Stimulated activated naive CD4-positive, alpha-beta T cell (primary cell): ENCODE measurements at places on chromosomes 2 and 18.
A peak's percentile ranks its signal among the peaks of the same experiment; 100 is the strongest.

GRCh38 chr18:58545338-58546296, 83.3 kb downstream of the ALPK2 start:
- no peak for DNase-seq

DNA sequence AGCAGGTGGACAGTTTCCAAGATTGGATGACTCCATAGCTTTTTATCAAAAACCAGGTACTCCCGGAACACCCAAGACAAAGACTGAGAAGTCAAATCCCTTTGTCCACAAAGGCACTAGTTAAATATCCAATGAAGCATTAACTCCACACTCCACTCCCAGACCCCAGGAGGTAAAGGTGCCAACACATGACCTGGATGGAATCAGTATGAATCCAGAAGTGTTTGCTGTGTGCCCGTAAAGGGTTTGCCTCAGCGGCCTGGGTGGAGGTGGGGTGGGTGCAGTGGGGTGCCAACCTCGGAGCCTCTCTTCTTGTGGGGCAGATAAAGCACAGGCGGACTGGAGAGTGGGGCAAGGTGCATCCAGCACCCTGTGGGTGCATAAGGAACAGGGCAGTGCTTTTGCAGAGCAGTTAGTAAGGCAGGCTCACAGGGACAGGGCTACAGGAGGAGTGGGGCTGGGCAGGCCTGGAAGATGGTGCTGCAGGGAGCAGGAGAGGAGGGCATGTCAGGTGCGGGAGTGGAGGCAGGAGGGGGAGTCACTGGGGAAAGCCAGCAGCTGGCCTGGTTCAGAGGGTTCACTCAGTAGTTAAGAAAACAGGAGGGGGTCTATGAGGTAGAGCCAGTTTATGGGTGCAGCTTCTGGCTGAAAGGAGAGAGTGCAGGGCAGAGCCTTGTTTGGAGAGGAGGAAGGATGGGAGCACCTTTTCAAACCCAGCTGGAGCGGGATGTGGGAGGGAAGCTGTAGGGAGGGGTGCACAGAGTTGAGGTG, 208.4 kb upstream of the SMAD2 start:
- no peak for DNase-seq

DNA sequence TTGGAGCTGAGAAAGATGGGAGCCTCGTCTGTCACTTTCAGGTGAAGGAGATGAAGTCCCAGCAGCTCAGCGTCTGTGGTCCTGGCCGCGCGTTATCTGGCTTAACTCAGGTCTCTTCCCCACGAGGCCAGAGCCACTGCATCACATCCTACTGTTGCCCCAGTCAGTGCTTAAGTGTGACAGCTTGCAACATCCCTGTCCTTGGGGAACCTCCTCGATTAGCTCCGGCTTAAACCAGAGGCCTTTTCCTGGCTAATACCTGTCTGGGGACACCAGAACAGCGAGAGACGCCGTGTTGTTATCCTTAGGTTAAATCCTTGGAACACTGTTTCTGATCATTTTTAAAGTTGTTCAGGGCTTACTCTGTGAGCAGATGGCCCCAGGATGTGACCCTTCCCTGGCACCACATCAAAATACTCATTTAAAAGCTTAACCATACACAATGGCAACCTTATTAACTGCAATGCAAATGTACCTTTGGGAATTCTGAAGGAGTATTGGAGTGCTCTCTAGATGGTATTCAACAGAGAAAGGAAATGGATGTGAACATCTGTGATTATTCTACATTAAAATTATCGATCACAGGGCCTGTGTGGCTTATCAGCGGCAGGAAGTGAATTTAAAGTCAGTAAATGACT, 61.2 kb upstream of the SPP2 start:
- DNase-seq, result no peak

- no peak for DNase-seq
Observed at GRCh38 chr18:1573732-1574131, 669.1 kb downstream of the ADCYAP1 start.

- DNase-seq, result no peak
Observed at GRCh38 chr2:200821686-200822245, 10.1 kb downstream of the BZW1 start.

DNA sequence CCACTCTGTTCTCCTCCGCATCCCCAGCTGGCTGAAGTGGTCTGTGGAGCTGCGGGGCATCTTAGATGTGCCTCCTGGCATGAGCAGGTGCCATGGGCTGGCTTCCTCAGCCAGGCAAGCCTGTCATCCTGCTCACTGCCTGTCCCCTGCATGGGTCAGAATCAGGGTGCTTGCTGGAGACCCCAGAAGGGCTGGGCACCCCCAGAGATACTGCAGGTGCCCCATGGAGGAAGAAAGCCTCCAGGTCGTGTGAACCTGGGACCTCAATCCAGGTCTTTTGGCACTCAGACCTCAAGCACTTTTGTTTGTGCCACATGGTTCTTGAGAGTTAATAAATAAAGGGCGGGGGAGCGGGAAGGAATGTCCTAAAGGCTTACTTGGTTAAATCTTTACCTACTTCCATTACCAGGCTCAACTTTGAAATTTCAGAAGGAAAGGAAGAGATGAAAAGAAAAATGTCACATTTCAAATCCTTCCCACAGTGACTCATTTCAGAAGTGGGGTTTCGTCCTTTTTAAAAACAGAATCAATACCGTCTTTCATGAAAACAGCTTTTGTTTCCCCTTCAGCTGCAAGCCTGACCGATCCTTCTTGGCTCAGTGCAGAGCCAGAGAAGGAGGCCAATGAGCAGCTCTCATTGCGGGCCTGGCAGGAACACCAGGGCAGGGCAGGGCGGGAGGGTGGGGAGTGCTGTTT, 69.9 kb downstream of the RHOB start:
- DNase-seq, result no peak

- no peak for DNase-seq
Observed at GRCh38 chr2:58097025-58097424, 50.4 kb downstream of the VRK2 start.

DNA sequence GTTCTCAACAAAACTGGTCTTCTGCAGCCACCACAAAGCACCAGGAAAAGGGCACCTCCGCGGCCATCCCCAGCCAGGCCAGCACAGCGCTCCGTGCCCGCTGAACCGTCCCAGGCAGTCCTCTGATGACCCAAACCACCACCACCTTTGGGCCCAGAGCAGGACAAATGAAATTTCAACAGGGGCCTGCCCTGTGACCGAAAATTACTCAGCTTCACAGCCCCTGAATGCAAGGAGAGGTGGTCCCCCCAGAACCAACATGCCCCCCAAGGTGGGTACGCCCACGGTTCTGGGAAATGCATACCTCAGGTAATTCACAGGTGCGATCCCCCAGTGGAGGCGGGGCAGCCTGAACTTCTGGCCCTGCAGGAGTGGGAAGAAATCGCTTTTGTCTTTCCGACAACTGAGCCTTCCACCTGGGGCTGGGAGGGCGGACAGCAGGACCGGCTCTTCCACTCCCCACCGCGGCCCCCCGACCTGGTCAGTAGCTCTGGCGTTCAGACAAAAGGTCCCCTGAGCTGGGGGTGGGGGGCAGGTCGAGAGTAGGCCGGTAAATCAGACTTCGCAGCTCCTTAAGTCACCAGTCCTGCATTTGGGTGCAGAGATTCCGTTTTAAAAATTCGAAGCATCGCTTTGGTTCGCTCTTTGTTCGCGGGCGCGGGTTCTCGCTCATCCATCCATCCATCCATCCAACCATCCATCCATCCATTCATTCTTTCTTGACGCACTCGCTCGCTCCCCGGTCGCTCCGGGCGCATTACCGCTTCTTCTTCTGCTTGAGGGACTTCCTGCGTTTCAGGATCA, 1.4 kb downstream of the ARL4C start:
- peak; percentile 49 for DNase-seq

- no peak for DNase-seq
Observed at GRCh38 chr2:161008311-161008710, 151.9 kb upstream of the TANK start.

DNA sequence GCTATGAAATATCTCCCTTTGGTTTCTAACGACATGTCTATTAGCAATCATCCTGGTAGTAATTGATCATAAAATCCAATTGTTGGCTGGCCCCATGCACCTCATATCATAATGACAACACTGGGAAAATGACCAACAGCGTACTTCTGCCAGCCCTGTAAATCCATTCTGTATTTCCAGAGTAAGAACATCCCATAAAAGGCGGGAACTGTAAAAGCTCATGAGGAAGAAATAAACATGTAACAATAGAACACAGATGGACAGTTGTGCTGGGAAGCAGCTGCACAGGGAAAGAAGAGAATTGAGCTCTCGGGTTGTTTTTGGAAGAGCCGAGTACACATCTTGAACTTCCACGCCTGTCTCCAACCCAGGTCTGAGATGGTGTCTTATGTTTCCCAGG, 218.7 kb downstream of the CMPK2 start:
- DNase-seq, result no peak

DNA sequence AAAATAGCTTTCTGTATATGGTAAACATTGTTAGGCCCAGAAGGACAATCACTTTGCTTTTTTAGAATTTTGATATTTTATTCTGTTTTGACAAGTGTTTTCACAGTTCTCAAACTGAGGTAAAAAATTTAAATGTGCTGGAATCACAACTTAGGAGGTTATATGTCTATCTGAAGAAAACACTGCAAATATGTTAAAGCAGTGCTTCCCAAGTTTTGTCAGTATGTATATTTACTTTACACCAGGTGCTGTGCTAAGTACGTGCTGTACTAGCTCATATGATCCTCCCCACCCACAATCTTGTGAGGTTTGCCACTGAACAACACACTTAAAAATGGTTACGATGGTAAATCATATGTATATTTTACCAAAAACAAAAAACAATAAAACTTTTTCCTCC, 124.2 kb downstream of the CABYR start:
- no peak for DNase-seq

GRCh38 chr2:211930331-211930730, 608.3 kb downstream of the ERBB4 start:
- DNase-seq, result no peak

DNA sequence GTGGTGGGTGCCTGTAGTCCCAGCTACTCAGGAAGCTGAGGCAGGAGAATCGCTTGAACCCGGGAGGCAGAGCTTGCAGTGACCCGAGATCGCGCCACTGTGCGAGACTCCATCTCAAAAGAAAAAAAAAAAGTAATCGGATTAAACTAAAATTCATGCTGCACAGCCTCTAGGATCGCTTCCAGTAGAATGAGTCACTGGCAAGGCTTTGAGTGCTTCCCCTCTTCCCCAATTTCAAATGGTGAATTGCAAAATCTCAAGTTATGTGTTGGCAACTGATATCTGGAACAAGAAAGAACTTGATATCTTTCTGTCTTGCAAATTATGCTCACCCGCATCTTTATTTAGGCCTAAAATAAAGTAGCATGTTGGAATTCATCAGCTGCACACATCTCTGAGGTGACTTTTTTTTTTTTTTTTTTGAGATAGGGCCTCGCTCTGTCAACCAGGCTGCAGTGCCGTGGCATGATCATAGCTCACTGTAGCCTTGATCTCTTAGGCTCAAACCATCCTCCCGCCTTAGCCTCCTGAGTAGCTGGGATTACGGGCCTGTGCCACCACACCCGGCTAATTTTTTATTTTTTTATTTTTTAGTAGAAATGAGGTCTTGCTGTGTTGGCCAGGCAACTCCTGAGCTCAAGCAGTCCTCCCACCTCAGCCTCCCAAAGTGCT, 12.7 kb downstream of the TTC39C start:
- no peak for DNase-seq

GRCh38 chr2:154161286-154161685, 289.6 kb downstream of the GALNT13 start:
- DNase-seq, result no peak

DNA sequence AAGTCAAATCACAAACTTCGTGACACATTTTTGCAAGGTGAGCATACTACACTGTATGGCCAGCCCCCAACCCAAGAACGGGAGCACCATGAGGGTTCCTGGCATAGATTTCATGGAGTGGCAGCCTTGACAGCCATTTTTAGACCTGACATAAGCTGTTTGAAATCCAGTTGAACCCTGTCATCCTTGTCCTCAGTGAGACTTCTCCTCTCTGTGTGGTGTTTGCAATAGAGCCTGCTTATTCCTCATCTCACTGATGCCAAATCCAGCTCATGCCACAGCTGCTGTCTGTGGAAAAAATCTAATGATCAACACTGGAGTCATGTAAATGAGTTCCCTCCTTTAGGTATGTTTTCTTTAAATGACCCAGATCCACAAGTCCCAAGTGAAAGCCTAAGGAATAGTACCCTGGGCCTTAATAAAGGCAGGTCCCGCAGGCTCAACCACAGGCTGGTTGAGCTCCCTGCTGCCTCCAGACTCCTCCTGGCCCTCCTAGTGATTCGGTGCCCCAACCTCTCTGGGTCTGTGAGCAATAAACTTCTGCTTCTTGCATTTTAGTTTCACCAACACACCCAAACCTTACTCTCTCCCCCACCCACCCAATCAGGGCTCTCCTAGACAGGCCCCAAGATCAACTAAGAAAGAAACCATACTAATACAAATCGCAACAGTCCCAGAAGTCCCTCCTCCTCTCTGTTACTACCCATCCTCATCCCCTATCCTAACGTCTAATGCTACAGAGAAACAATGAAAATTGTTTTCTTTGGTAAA, 8.4 kb upstream of the CREG2 start:
- no peak for DNase-seq
